ENCODE measurements at places on chromosomes 1 and 21.
A peak's percentile ranks its signal among the peaks of the same experiment; 100 is the strongest.

DNA sequence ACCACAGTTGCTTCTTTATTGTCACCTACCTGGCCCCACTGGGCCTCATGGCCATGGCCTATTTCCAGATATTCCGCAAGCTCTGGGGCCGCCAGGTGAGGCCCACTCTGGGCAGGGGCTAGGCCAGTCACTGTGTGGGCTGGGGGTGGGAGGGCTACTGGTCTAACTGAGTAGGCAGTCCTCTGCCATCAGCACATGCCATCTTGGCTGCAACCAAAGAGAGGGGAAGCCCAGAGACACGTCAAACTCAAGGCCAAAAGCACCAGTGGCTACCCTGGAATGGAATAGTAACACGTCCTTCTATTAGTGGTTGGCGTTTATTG is 4.0 kb downstream of the HCRTR1 start:
- no peak for DNase-seq

DNA sequence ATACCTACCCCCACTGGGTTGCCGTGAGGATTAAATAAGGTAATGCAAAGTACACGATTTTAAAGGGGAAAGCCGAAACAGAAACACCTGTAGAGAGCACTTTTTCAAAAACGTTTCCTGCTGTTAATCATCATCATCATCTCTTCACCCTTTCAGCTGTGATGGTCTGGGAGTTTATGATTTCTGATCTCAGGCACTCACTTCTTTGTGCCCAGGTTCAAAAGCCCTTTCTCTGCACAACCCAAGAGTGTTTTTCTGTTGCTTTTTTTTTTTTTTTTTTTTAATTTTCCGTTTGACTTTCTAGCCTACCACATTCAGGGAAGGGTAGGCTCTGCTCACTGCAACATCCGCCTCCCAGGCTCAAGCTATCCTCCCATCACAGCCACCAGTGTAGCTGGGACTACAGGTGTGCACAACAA is 936 bp upstream of the UBXN11 start:
- DNase-seq, result no peak

DNA sequence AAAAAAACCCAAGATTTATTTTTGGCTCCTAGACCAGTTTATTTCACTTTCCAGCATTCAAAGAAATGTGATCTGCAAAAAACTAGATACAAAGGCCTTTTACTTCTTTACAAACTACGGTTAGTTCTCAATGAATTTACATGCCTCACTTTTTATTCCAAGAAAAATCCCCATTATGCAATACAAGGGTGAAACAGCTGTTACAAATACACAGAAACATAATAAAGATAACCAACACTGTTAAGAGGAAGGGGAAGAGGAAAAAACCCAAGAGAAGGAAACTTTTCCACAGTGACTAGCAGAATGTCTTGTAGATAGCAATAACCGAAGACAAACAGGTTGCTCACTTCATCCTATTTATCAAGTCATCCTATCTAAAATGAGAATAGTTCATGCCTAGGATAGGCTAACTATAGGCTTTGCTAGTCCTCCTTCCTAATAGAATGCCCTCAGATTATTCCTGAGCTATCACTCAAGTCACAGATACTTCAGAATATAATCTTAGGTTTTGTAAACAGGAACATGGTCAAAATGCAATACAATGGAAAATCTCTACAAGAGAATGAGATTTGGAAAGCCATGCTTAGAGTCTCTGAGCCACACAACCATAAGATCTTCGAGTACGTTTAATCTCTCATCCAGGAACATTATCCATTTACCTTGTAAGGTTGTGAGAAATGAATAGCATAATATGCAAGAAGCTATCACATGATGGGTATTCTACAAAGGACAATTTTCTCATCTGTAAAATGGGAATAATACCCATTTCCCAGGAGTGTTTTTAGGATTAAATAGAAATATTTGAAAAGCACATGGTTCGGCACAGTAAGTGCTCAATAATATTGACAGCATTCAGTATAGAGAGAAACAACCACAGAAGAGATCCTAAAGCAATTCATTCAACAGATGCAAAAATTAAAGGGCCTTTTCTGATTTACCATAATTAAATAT is 5.4 kb downstream of the PNRC2 start:
- DNase-seq, result no peak

GRCh38 chr1:12441414-12442105 is 176.4 kb downstream of the DHRS3 start:
- DNase-seq, result no peak

- DNase-seq, result no peak
Observed at GRCh38 chr1:179016706-179017382, 8.8 kb upstream of the FAM20B start.

- no peak for DNase-seq
Observed at GRCh38 chr21:14942801-14943490, 121.9 kb downstream of the NRIP1 start.

- DNase-seq, result no peak
Observed at GRCh38 chr1:96764469-96764868, 42.9 kb downstream of the PTBP2 start.

- DNase-seq, result no peak
Observed at GRCh38 chr1:182764029-182764727, 25.4 kb upstream of the NPL start.

- DNase-seq, result no peak
Observed at GRCh38 chr1:45545553-45546310, 4.9 kb upstream of the AKR1A1 start.

DNA sequence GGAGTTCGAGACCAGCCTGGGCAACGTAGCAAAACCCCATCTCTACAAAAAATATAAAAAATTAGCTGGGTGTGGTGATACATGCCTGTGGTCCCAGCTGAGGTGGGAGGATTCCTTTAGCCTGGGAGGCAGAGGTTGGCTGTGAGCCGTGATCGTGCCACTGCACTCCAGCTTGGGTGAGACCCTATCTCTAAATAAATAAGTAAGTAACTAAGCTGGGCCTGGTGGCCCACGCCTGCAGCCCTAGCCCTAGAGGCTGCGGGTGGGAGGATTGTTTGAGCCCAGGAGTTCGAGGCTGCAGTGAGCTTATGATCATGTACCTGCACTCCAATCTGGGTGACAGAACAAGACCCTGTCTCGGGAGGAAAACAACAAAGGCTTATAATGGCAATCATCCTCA is 4.6 kb downstream of the CLIC4 start:
- no peak for DNase-seq

DNA sequence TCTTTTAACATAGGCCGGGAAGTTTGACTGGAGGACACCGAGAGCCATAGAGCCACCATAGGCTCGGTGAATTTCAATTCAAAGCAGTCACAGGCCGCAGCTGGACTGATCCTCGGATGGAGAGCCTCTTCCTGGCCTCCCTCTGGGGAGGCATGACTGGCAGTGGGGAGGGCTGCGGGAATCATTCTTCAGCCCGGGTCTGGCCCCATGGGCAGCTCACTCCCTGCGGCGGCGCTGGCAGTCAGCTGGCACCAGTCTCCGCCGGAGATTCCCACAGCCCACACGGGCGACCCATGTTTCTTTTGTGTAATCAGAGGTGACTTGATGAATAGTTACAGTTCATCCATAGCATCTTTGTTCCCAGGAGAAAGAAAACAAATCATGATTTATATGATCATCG is 10.6 kb downstream of the ESPN start:
- DNase-seq, result no peak

GRCh38 chr1:9289090-9289534 is 3.6 kb upstream of the SPSB1 start:
- peak; percentile 62 for DNase-seq

GRCh38 chr1:204880906-204881305 is 10.2 kb downstream of the NFASC start:
- DNase-seq, result no peak

DNA sequence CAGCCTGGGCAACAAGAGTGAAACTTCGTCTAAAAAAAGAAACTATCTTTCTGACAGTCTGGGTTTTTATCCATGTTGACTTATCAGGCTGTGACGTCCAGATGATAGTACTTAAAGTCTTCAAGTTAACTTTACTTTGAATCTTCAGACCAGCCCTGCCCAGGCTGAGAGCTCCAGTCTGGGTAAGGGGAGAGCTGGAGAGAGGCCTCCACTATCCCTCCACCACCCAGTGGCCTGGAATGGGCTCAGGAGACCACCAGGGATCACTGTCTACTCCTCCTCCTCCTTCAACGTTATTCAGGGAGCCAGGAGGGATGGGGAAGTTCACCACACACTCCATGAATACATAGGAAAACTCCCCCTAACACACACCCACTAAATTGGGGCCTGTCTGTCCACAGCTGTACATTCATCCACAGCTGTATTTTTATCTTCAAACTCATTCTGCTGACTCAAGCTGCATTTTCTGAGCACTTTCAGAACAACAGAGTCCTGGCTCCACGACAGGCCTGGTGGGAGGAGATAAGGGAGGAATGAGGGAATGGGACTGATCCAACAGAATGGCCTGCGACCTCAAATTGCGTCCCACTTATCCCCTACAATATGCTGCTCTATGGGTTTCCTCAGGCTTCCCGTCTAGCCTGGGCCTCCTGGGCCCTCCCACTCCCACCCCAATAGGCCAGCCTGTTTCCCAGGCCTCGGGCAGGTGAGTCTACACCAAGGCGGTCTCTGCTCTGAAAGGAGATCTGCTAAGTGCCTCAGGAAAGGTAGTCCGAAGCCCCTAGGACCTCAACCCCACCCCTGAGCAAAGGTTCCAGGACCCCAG is 1.8 kb downstream of the SLC45A3 start:
- no peak for DNase-seq

DNA sequence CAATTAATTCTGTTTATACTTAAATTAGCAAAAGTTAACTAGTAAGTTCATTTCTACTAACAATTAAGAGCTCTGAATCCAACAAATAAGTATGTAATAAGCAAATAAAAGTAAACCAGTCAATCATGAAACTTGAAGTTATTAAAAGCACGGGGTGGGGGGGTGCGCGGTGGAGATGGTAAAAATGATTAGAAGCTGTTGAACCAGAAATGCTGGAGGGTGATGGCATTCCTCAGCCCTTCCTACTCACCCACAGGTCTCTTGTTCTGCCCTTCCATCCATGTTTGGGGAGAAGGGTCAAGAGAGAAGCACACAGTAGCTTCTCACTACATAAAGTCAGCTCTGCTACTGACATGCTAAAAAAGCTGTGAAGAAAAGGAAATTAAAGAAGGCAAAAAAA is 63.5 kb downstream of the AKT3 start:
- DNase-seq, result no peak

GRCh38 chr21:29656504-29657239 is 283.1 kb downstream of the GRIK1 start:
- no peak for DNase-seq

DNA sequence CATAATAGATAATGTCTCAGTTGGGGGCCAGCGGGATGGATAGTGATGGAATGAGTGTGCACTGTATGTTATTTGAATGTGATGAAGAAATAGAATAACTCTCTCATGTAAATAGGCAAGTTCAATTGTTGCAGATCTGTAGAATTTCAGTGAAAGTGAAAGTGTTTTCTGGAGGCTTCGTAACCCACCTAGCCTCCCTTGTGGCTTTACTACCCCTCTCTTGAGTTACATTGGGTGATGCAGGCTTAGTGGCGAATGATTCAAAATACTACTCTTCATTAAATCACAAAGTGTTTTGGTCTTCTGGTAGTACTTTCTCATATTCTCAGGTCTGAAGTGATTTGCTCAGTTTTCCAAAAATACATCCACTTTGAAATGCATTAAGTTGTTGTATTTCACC is 411.9 kb downstream of the ZP4 start:
- DNase-seq, result no peak

GRCh38 chr1:164265232-164265631 is 293.8 kb upstream of the PBX1 start:
- DNase-seq, result no peak

DNA sequence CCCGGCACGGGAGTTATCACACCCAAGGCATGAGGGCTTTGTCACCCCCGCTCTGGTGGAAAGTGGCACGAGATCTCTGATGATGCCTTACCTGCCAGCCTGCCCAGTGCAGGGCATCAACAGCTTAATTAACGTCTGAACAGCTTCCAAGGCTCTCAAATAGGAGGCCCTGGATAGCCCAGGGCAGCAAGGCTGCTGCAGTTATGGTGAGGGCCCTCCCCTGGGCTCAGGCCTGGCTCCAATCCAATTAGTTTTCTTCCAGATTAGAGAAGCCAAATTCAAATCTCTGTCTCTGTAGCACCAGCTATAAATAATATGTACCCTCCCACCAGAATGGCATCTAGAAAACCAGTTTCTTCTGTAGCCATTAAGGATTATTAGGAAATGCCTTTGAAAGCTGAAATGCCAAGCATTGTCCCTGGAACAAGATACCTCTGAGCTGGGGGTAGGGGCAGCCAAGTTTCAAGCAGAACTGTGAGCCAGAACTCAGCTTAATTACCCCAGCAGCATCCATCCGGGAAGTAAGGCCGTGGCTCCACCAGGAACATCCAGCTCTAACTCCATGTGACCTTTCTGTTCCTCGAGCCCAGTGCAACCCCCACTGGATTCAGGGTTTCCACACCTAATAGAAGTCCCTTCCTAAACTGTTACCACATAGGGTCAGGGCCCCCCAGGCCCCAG is 12.5 kb downstream of the QSOX1 start:
- no peak for DNase-seq

- DNase-seq, result no peak
Observed at GRCh38 chr1:99504287-99504686, 141.6 kb upstream of the PALMD start.

DNA sequence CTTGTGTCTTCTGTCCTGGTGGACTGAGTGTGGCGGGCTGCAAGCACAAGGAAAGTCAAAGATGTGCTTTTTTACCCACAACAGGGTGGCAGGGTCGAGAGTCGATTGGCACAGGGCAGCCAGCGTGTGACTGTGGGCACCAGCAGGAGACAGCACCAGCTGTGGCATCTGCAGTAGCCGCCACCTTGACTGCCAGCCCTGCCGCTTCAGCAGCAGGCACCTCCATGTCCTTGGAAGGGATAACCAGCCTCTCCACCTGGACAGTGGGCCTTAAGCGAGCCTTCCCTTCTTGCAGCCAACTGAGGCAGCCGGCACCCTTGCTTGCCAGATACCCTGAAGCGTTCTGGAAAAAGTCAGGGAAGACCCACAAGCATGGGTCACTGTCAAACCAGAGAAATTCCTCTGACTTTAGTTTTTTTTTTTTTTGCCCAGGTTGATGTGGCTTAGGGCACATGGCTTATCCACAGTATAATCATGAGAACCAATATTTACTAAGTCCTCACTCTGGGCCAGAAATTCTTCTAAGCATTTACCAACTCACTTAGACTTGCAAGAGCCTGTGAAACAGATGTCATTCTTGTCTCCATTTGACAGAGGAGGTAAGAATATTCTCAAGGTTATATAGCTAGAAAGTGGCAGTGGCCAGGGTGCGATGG is 30.1 kb upstream of the PTGFRN start:
- DNase-seq, result no peak

DNA sequence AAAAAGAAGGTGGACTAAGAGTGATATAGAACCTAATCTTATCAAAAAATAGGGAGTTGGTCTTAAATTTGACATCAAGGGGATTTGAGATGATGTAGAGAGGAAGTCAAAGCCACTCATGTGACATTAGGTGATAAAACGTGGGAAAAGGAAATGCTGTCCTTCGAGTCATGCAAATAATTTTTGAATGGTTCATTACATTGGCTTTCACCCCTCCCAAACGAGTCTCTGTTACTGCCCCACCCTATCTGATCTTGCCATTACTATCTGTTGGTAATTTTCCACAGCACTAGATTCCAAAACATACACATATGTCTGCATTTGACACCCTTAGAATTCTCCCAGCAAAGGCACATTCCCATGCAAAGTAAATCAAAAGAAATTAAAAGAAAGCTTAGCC is 531.1 kb upstream of the ADAMTS5 start:
- no peak for DNase-seq

- DNase-seq, result no peak
Observed at GRCh38 chr1:147267711-147268110, 25.2 kb downstream of the CHD1L start.

GRCh38 chr1:205811660-205812059 is 1.3 kb downstream of the SLC41A1 start:
- DNase-seq, result no peak

Data from stimulated activated CD4-positive, alpha-beta T cell treated with anti-CD3 and anti-CD28 coated beads, TNF-alpha, amount 100 ng/mL, for 1 hour (primary cell).